ENCODE measurements at places on chromosomes 12 and 14. TPM values are rescaled to one million over a fixed set of nuclear protein-coding genes. Genes with fewer than 3 reads are reported as not detected.

PPP1R1A gene
- not detected for total RNA-seq

ZFHX2 gene
- total RNA-seq: 1.3 TPM

FOXJ2 gene
- 20.3 TPM for total RNA-seq

SAMD15 gene
- 0.61 TPM for total RNA-seq

SLC6A13 gene
- 0.80 TPM for total RNA-seq

TCL1B gene
- total RNA-seq: not detected

TEX52 gene
- not detected for total RNA-seq

OR6C4 gene
- not detected for total RNA-seq

P2RX2 gene
- not detected for total RNA-seq

KRT6B gene
- not detected for total RNA-seq

Data from activated CD8-positive, alpha-beta memory T cell treated with anti-CD3 and anti-CD28 coated beads for 36 hours (primary cell).